Activated naive CD4-positive, alpha-beta T cell treated with Interleukin-2 at 50 U/mL for 16 hours (primary cell): ENCODE measurements at places on chromosomes 2 and 18.

GRCh38 chr2:8393506-8393905 lies 288.4 kb upstream of the ID2 start:
- no peak for DNase-seq

DNA sequence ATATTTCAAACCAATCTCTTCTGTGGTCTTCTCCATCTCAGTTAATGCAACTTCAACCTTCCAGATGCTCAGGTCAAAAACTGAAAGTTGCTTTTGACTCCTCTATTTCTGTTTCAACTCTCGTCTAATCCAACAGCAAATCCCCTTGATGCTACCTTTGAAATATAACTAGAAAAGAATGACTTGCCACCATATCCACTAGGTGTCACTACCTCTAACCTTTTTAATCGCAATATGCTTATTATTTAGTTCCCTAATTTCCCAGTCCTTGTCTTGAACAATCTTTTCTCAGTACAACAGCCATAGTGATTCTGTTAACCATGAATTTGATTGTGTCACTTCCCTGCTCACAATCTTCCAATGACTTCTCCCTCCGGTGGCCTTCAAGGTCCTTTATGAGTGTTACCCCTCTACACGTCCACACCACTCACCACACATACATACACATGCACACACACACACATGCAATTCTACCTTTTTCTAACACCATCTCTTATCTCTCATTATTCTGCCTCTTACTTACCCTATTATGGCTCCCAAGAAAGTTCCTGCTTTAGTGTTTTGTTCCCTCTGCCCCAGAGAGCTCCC lies 245.5 kb upstream of the KCNJ3 start:
- DNase-seq = no peak

- DNase-seq = no peak
These were observed 600.7 kb downstream of the IRS1 start for GRCh38 chr2:226198956-226199355.

DNA sequence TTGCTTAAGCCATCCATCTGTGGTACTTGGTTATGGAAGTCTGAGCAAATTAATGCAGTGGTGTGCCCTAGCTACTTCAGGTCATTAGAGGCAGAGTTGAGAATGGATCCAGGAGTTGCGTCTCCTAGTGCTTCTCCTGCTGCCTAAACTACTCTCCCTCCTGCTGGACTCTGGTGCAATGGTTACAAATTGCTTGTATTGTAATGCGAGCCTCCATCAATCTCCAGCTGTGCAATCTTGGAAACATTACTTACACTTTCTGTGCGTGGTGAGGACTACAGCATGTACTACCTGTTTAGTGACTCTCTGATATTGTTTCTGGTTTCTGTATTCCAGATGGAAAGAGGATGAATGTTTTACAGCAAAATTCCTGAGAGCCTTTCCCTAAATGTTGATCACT lies 119.0 kb upstream of the CYRIA start:
- no peak for DNase-seq

GRCh38 chr18:49123431-49123830 lies 172.7 kb upstream of the SMAD7 start:
- DNase-seq = no peak

GRCh38 chr2:38898256-38898655 lies 8.6 kb downstream of the ARHGEF33 start:
- DNase-seq = no peak

GRCh38 chr18:7464245-7464966 lies 102.7 kb upstream of the PTPRM start:
- DNase-seq = no peak

DNA sequence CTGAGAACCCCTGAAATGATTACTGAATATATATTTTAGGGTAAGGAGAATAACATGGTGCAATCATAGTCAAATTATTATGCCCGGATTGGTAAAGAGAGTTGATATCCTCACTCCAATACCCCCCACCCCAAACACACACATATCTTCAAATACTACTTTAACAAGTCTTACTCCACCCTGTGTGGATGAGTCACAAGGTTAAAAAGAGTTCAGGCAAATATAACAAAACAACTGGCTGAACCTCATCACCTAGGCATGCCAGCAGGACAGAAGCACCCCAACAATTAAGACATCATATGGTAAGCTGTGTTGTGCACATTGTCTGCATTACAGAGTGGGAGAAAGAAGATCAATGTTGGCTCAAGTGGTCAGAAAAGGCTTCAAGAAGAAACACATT lies 857.4 kb downstream of the TDRD15 start:
- DNase-seq = no peak

GRCh38 chr2:163207693-163208370 lies 369.3 kb upstream of the KCNH7 start:
- no peak for DNase-seq

DNA sequence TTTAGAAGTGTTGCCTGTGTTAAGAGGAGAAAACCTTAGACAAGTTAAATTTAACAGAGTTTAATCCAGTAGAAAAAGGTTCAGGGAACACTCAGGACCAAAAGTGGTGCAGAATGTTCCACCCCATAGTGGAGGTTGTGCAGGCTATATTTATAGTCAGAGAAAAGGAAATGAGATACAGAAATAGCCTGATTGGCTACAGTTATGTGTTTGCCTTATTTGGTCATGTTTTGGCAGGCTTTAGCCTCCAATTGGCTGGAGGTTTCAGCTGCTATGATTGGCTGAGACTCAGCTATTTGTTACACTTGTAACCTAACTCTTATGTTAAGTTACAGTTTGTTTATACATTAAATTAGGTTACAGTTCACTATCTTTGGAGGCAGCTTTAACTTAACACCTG lies 4.2 kb downstream of the STAMBP start:
- no peak for DNase-seq

- DNase-seq = no peak
These were observed 36.0 kb upstream of the YPEL5 start for GRCh38 chr2:30110773-30111172.

GRCh38 chr2:64934530-64934929 lies 54.7 kb upstream of the SLC1A4 start:
- no peak for DNase-seq

DNA sequence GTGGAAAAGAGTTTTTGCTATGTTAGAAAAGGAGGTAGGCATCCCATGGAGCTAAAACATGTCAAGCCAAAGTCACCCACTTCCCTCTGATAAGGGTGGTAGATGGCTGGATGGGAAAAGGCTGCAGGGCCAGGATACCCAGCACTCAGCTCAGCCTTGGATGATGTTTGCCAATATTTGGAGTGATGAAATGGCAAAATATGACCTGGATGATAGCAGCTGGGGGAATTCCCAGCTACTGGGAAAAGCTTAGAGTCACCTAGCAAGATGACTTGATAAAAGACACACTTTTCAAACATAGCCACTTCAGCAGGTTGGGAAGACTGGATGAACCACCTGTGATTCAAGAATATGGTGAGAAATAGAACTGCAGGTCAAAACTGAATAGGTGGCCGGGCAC lies 10.1 kb downstream of the RFX8 start:
- no peak for DNase-seq

- no peak for DNase-seq
These were observed 4.8 kb downstream of the TGFBRAP1 start for GRCh38 chr2:105324732-105325131.

DNA sequence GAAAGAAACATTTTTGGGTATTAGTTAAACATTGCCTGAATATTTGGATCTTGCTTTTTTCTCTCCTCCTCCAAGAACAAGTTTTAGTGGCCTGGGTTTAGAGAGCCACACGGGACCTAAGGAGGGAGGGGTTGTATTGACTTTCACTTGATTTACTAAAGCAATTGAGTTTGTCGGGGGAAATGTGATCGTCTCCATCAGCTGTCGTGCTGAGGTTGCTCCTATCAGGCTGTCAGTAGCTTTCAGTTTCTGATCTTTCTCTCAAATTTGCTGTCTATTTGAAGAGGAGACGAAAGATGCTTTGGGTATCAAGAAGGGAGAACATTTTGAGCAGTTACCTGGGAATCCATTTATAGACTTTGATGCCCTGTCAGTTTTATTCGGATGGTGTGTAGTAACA lies 106.0 kb downstream of the SETBP1 start:
- no peak for DNase-seq

- DNase-seq = no peak
These were observed 1093.6 kb downstream of the SUCLG1 start for GRCh38 chr2:83365476-83365875.

GRCh38 chr2:96957244-96957643 lies 29.1 kb downstream of the FAM178B start:
- DNase-seq = no peak

DNA sequence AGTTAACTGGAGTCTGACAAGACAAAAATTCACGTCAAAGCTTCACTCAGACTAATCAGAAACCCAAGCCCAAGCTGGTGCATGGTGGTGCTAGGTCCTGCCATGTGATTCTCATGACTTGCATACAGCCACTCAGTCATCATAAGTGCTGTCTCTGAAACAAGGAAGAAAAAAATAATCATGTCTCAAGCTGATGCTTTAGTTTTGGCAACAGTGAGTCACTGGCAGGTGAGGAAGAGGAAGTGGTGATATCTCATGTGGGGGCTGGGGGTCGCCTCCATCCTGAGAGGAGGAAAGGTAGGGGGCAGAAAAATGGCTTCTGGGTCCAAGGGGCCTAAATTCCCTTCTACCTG lies 136.3 kb downstream of the TMEM163 start:
- DNase-seq = no peak

GRCh38 chr2:182186132-182186735 lies 200.6 kb downstream of the PPP1R1C start:
- DNase-seq = no peak

- DNase-seq = no peak
These were observed 94.2 kb upstream of the FSHR start for GRCh38 chr2:49248506-49248905.

DNA sequence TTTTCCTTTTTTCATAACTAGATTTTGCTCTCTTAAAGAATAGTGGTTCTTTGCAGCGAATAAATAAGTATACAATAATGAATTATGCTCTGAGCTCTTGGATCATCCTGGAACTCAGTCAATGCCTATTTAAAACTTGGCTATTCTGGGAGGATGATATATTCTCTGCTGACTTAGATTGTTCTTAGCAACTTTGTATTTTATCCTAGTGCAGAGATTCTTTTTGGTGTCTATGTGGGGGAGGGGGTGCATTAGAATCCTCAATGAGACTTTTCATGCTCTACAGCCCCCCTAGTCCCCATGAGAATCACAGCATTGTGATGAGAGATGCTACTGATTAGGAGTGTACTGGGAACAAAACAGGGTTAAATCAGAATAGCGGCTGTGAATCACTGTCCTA lies 8.8 kb upstream of the FAM98A start:
- no peak for DNase-seq

GRCh38 chr18:51668101-51668500 lies 470.6 kb upstream of the MEX3C start:
- DNase-seq = peak; percentile 30

GRCh38 chr2:99471654-99472599 lies 17.9 kb downstream of the REV1 start:
- DNase-seq = no peak

GRCh38 chr2:113777371-113777770 lies 20.9 kb upstream of the SLC35F5 start:
- no peak for DNase-seq

- DNase-seq = no peak
These were observed 189.0 kb upstream of the HDAC4 start for GRCh38 chr2:239589833-239590232.

DNA sequence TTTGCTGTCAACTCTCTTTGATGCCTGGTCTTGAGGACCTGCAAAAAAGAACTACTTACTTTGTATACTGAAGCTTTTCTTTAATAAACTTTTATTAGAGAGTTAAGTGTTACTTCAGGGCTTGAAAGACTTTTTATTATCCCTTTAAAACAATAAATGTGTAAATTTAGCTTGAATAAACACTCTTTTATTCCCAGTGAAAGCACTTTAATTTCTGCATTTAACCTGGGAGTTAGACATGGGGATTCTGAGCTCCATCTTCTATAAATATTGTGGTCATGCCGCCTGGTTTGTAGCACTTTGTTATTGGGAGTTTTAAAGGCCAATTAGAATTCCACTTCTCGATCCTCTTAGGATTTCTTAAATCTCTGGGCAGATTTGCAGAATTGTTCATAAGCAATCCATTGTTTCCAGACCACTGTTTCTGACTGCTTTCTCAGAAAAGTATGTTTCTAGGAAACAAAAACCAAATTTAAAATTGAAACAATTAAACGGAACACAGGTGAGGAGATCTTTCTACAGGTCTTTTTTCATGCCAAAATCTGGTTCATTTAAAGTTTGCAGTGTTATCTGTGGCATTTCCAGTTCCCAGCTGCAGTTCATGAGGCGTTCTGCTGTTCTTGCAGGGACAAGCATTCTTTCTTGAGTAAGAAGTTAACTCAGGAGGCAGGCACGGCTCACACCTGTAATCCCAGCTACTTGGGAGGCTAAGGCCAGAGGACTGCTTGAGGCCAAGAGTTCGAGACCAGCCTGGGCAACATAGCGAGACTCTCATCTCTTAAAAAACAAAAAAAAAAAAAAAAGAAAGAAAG lies 18.1 kb upstream of the E2F6 start:
- DNase-seq = no peak

DNA sequence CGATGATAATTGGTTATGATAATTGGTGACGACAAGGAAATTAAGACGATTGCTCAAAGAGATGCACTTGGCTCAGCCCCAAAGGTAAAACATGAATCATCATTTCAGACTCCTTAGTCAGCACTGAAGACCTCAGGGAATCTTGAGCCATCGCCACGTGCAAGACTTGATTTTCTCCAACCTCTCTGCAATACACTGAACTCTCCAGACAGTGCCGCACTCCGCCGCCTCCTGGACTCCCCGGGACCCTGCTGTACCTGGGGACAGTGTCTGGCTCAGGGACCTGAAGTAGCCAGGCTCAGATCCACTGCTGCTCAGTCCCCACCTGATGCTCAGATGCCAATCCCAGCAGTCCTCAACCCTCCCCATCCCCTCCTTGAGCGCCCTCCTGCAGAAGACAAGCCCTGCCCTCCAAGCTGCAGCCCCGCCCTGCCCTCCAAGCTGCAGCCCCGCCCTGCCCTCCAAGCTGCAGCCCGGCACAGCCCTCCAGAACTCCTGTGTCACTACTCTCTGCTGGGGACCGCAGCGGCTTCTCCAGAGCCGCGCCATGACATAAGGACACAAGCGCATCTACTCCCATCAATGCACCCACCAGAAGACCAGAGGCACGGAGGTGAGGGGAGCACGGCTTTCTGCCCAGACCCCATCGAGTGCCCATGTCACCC lies 1.1 kb downstream of the TMEM18 start:
- no peak for DNase-seq

DNA sequence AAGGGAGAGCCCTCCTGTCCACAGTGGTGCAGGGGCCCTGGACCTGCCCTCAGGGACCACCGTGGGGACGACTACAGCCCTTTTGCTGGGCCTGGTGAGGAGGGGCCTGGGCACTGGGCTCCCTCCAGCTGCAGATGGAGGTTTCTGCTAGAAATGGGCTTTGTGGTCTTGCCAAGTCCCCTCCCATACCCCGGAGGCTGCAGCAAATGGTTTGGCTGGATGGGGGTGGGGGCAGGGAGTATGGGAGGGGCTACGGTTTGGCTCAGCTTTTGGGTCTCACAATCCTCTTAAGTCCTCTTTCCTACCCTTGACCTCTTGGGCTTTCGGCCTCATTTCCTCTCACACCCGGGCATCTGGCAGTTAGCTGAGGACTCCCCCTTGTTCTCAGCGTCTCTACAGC lies 21.7 kb downstream of the TET3 start:
- no peak for DNase-seq

- DNase-seq = no peak
These were observed 5.5 kb upstream of the CCDC74A start for GRCh38 chr2:131521961-131522781.
